ENCODE measurements at places on chromosomes 13 and 19.
A peak's percentile ranks its signal among the peaks of the same experiment; 100 is the strongest.

DNA sequence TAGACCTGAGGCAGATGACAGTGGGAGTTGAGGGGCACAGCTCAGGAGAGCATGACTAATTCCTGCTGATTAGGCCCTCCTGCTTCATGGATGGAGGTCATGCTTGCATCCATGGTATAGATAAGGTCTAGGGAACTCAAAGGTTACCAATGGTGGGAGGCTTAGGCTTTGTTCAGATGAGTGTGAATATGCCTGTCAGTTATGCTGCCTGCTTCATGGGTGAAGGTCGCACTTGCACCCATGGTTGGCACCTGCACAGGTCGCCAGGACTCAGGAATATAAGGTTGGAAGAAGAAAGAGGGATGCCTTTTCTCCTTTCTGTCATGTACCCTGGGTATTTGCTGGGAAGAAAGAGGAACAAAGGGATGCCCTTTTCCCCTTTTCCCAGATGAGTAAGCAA lies 53.4 kb upstream of the GJB6 start:
- no peak for DNase-seq

- no peak for DNase-seq
Observed at GRCh38 chr19:18157465-18158063, 4.6 kb downstream of the PIK3R2 start.

DNA sequence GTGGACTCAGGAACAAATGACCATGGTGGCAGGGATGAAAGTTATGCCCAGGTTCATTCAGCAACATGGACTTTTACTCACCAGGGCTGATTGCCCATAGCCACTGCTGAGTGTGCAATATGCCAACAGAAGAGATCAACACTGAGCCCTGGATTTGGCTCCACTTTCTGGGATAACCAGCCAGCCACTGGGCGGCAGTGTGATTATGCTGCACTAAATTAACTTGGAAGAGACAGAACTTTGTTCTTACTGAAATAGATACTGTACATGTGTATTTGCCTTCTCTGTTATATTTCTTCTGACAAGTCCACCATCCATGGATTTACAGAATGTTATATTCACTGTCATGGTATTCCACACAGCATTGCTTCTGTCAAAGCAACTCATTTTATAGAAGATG lies 257.4 kb downstream of the TDRD3 start:
- no peak for DNase-seq

GRCh38 chr19:30783936-30784335 lies 411.8 kb downstream of the ZNF536 start:
- no peak for DNase-seq

DNA sequence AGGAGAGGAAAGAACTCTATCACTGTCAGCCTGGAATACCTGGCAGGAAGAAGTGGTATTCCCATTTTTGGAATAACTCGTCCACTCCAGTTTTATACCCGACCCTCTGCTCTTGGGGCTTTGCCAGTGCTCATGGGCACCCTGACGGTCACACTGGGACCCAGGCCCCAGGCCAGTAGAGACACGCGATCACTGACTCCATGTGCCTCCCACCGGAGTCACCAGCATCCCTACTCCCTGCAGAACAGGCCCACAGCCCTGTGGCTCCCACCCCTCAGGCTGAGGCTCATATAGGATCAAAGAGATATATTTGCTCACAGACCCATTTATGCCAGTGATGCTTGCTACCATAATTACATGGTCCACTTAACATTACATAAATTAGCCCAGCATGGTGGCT lies 3.5 kb downstream of the GRTP1 start:
- no peak for DNase-seq

GRCh38 chr13:74203576-74203975 lies 69.4 kb upstream of the KLF12 start:
- no peak for DNase-seq

DNA sequence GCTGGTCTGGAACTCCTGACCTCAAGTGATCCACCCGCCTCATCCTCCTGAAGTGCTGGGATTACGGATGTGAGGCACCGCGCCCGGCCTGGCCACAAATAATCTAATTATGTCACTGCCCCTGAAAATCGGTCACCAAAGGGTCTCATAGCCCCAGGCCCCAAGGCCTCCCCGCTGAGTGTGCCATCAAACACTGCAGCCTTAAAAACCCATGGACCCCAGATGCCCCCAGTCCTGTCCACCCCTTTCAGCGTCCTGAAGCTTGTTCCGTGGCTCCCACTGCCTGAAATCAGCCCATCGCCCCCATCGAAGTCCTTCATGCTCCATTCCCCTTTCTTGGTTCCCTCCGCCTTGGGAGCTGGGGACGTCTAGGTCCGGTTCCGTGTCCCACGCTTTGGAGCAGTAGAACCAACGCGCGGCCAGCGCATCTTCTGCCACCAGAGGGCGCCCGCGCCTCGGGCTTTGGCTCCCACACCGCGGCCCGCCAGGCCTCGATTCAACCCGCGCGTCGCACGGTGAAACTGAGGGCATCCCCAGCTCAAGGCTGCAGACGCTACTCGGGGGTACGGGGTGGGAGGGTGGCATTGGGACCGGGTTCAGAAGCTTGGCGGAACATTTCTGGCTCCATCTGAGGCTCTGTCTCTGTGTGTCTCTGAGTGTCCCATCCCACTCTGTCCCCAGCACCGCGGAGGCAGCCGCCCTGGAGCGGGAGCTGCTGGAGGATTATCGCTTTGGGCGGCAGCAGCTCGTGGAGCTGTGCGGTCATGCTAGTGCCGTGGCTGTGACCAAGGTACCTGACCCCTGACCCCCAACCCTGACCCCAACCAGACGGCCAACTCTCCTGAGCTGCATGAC lies 3.5 kb downstream of the YJEFN3 start:
- DNase-seq = peak; percentile 86

DNA sequence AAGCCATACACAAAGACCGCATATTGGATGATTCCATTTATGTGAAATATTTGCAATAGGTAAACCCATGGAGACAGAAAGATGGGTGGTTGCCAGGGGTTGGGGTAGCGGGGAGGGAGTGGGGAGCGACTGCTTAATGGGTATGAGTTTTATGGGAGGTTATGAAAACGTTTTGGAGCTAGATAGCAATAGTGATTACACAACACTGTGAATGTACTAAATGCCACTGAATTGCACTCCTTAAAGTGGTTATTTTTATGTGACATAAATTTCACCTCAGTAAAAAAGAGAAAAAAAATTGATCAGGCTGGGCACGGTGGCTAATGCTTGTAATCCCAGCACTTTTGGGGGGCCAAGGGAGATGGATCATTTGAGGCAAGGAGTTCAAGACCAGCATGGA lies 36.6 kb downstream of the GRIK5 start:
- DNase-seq = no peak

DNA sequence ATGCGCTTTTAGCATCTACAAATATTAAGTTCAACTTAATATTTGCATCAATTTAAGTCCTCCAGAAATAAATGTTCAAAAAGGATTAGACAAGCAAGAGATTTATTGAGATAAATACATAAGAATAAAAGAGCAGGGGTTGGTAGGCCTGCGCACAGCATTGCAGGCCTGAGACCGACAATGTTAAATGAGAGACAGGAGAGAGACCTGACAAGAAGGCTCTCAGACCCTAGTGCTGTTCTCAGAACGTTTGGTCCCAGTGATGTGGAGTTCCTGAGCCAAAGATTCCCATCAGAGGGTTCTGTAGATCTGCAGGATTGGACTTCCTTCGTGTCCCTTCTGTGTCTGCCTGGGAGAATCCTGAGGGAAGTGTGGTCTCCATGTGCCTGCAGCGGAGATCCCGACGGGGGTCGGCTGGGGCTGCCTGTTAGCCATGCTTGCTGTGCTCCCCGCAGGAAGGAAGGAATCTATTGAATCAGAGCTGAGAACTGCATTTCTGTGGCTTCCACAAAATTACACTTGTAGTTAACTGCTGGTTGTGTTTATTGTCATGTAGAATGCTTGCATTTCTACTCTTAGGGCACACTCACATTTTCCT lies 369.9 kb upstream of the SLC10A2 start:
- DNase-seq = no peak

DNA sequence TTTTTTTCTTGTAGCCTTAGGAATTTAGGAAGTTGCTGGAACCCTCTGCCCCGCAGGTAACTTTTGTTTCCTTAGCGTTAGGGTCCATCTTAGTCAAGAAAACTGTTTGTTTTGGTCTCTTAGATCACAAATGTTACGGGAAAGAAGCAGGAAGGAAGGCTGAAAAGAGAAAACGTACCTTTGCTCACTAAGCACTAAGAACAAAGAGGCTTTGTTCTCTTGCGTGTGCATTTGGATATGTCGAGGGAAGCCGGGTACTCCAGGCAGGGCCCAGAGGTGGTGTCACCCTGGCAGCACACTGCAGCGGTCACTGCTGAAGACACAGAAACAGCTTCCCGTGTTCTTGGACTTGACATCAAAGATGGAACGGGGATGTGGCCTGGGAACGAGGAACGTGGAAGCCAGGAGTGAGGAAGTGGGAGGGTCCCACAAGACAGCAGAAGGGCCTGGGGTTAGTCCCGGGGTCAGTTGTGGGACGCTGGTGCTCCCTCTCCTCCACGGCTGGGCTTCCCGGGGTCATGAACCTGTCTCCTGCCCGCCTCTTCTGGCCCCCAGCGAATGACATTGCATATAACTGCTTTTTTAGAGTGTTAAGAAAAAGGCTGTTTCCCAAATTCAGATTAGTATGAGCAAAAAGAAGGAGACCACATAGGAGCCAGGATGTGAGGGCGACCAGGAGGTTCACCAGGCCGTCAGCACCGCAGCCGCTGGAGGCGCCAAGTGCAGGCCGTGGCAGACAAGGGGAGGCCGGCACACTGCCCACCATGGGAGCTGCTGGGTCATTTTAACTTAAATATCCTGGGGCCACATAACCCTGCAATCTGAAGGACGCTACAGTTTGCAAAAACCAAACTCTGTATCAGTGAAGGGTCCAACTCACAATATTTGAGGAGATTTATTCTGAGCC lies 31.6 kb downstream of the ATP11A start:
- no peak for DNase-seq

DNA sequence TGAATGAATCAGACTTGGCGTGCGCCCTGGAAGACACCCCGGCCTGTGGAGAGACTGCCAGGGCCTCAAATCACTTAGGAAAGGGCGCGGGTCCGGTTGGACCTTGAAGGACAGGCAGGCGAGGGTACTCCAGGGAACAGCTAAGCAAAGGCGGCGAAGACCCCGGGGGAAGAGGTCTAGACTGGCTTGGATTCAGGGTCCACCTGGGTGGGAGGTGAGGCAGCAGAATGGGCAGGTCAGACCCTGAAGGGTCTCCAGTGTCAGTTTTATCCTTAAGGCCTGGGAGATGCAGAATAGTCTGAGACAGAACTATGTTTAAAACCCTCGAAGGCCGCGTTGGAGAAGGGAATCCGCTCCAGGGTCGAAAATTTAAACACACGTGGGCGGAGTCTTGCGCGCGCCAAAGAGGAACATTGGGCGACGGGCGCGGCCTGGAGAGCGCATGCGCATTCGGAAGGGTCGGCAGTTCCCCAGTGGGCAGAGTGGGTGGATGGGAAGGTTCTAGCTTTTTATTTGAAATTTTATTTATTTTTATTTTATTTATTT lies 567 bp upstream of the SMG9 start:
- peak; percentile 82 for DNase-seq

- DNase-seq = no peak
Observed at GRCh38 chr13:91986761-91987483, 588.5 kb downstream of the GPC5 start.

DNA sequence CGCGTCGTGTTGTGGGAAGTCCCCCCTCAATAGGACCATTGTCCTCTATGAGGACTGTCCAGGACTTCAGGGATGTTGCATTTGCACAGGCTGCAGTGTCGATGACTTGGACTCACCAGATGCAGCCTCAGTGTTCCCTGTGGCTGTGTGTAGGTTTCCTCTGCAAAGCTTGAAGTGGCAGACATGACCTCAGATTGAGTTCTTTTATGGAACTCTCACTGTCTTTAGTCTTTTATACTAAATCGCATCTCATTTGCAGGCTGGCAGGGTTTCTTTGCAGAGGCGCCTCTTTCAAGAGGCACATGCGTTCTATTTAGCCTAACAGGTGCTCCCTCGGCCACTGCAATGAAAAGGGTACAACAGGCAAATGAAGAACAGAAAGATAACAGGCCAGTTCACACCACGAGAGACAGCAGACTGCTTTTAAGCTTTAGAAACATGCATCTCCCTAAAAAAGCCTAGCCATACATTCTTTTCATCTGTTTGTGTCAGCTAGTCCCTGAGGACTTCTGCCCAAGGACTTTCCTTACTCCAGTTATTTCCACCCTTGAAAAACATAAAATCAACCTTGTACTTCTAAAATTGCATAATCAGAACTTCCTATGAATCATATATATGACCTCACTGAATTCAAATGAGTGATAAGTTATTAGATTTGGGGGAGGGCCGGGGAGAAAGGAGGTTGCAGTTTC lies 118.4 kb downstream of the RAB20 start:
- no peak for DNase-seq

GRCh38 chr19:38841787-38842438 lies 7.9 kb downstream of the HNRNPL start:
- peak; percentile 39 for DNase-seq

GRCh38 chr13:33228648-33229445 lies 56.7 kb downstream of the STARD13 start:
- no peak for DNase-seq

- no peak for DNase-seq
Observed at GRCh38 chr13:39417131-39417530, 185.9 kb downstream of the LHFPL6 start.

DNA sequence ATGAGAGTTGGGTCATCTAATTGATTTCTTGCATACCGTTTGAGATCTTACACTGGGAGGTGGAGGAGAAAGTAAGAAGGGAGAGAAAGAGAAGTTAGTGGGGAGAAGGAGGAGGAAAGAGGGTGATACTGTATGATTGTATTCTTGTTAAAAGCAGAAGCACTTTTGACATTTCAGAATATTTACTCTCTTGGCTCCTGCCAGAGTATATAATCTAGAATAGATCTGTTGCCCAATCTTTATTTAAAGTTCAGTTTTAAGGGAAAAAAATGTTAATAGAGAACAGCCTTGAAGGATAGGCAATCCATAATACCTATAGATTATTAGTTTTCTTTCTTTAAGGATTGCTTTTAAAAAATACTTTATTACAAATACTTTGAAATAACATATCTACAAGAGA lies 41.5 kb downstream of the PDS5B start:
- DNase-seq = no peak

DNA sequence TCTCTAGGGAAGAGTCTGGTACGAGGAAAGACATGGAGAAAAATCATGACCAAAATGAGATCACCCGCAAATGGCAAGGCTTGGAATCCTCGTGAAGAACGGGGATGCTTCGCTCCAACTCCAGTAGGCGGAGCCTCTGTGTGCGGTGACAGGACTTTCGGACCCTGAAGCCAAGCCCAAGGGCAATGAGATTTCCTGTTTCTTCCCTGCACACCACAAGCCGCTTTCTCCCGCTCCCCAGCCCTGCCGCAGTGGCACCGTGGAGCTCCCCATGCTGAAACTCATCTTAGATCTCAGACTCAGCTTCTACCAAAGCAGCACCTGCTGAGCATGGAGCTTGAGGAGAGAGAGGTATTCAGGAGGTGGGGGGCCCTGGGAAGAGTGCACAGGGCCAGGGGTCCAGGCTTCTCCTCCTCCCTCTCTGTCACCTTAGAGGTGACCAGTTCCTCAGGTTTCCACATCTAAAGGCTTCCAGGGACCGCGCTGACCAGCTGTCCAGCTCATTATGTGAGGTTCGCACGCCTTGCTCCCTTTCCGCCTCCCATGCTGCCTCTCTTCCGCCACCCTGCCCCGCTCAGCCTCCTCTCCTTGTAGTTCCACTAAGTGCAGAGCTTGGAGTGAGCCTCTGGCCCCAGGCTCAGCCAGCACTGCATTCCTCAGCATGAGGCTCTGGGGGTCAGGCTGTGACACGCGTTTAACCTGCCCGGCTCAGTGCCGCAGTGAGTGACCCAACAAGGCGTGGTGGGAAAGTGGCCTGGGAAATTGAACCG lies 153.8 kb upstream of the SOX1 start:
- no peak for DNase-seq

All from activated naive CD8-positive, alpha-beta T cell treated with anti-CD3 and anti-CD28 coated beads for 36 hours (primary cell).